Posterior vena cava (tissue), 2 donors: ENCODE measurements at places on chromosomes 1 and 21. TPM values are rescaled to one million over a fixed set of nuclear protein-coding genes. Genes with fewer than 3 reads are reported as not detected.

GRCh38 chr1:183881387-183882131, 76.6 kb downstream of the RGL1 start:
- peak; percentile 80 for DNase-seq

- no peak for DNase-seq
Measured at GRCh38 chr1:75131565-75132241, 2.5 kb upstream of the LHX8 start.

DNA sequence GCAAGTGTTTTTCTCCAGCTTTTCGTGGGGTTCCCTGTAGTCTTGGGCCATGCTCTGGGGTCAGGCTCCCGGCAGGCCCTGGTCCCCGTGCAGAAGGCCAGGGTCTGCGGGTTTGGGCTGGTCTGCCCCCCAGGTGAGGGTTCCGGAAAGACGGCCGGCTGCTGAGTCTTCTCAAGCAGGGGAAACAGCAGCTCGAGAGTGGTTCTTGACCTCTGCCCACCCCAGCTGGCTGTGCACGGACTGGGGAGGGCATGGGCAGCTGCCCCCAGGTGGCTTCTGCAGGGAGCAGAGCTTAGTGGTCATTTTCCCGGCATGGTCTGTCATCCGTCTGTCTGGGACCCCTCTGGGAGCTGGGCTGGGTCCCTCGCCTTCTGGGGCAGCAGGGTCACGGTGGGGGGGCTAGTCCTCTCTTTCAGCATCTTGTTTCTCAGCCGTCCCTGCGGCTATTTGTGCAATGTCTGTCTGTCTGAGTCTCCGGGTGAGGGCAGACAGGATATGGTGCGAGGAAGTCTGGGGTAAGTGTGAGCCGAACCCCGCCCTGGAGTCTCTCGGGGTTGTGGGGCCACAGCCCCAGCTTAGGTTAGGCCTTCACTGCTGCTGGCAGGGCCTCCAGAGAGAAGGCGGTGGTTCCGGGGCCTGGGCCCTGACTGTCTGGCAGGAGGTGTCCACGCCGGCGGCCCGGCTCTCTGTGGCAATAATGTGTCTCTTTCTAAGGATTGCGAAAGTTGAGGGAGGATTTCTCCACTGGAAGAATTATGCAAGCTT, 6.1 kb downstream of the SKI start:
- peak; percentile 98 for DNase-seq

- DNase-seq: no peak
Measured at GRCh38 chr1:238343852-238344251, 453.1 kb upstream of the ZP4 start.

DNA sequence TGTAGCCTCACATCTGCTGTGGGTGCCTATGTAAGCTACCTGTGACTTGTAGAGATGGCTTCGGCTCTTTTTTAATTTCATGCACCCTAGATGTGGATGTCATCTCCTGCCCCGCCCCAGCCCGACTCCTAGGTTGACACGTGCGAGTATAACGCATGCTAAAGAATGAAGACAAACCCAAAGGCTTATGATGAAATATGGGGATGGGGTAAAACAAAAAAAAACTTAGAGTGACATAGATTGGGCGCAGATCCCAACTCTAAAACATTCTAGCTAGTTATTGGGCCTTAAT, 613 bp upstream of the ERO1B start:
- DNase-seq: no peak

- DNase-seq: no peak
Measured at GRCh38 chr1:212613440-212614335, 5.1 kb downstream of the ATF3 start.

- peak; percentile 73 for DNase-seq
Measured at GRCh38 chr1:227941509-227942020, 6.2 kb downstream of the WNT9A start.

DNA sequence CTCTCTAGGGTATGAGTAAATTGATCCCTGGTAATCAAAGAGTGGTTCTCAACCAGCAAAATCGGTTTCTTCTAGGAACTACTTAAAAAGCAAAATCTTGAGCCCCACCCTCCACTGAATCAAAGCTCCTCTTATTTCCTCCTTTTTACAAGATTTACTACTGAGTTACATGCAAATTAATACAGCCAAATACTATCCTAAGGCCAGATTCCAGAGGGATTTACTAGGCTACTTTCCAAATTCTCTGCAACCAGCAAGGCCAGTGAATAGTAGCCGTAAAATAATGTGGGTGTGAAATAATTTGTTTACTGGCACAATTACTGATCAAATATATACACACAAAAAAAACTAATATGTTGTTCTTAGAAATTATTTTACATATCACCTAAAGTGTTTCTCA, 1583.8 kb downstream of the NCAM2 start:
- DNase-seq: no peak

- DNase-seq: no peak
Measured at GRCh38 chr1:7319196-7319595, 451.9 kb upstream of the VAMP3 start.

- DNase-seq: no peak
Measured at GRCh38 chr1:78676347-78676982, 26.8 kb downstream of the IFI44 start.

DNA sequence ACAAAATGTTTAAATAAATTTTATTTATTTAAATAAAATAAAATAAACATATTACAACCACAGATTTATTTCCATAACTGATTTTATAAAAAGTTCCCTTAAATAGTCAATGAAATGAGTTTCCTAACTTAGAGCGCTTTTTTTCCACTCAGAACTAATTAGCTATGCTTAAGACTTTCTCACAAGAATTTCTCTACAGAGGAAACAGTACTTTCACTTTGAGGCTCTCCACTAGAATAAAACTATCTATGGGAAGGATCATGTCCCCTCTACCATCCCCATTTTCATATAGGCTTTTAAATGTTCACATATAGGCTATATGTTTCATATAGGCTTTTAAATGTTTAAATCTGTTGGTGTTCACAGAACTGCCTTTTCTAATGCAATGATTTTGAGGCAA, 40.0 kb upstream of the DPH5 start:
- no peak for DNase-seq

DNA sequence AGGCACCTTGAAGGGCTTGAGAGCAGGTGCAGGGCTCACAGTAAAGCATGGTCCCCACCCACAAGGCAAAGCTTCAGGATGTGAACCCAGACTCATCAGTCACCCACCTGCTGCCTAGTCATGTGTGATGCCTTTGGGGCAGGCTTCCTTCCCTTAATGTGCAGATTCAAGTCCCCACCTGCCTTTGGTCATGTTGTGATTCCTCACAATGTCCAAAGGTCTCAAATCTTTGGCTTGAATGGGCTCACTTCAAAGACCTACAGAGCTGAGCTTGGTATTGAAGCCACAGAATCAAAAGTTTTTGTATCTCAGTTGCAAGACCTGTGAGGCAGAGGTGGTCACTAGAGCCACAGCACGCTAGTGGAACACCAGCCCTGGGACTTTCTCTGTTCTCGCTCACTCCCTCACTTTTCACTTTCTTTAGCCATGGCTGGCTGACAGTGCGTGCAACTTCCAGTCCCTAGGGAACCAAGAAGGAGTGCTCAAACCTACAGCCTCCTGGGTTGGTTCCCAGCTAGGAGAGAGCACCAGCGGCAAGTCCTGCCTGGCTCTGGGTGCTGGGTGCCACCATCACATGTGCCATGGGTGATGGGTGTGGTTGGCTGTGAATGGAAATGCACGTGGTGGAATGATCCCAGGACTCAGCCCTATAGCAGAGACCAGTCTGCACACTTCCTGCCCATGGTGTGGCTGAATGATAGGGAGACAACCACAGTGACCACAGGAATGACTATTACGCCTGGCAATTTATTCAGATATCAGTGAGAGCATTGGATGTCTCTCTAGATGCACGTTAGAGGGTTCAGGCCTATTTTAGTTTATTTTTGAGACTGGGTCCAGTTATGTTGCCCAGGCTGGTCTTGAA, 26.4 kb upstream of the CLIC6 start:
- no peak for DNase-seq

GRCh38 chr1:156525856-156526489, 25.4 kb upstream of the MEF2D start:
- peak; percentile 30 for DNase-seq

- DNase-seq: no peak
Measured at GRCh38 chr1:192022827-192023226, 135.4 kb upstream of the RGS18 start.

- no peak for DNase-seq
Measured at GRCh38 chr1:161791904-161792655, 26.0 kb downstream of the ATF6 start.

DNA sequence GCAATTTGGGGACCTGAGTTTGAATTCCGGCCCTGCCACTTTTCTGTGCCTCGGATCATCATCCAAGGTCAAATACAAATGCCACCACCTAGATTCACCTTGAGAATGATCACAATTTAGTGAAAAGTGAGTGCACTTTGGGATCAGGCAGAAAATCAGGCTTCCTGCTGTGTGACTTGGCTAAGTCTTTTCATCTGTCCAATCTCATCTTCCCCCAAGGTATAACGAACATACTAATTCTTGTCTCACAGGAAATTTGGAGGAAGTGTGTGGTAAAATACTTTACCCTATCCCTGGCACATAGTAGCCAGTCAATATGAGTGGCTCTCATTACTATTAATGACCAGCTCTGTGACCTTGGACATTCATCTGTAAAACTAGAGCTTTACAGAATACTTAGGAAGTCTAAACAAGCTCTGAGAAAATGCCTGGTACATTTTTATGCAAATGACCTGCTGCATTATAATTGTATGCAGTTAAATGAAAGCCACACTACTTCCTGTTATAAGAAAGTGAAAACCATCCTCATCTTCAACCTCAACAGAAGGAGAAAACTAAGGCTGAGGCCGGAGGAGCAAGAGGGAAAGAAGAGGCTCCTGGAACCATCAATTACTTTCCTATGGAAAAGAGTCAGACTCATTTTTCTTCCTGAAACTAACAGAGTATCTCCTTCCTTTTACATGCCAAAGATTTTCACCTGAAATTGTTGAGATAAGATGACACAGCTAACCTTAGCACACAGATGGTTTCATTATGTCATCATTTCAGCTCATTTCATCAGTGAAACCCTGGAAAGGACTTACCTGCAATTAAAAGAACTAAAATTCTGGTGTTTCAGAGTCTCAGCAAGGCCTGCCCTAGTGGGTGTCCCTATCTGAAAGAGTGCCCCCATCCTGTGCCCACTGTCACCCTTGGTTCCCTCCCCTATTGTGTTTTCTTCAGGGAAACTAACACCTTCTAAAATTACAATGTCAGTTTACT, 32.6 kb upstream of the RGS8 start:
- no peak for DNase-seq

GRCh38 chr1:87524021-87524754, 195.5 kb downstream of the LMO4 start:
- no peak for DNase-seq

- DNase-seq: no peak
Measured at GRCh38 chr1:27099135-27099586, 55.8 kb downstream of the SLC9A1 start.

GRCh38 chr1:11295905-11296304, 22.9 kb downstream of the UBIAD1 start:
- DNase-seq: no peak

DNA sequence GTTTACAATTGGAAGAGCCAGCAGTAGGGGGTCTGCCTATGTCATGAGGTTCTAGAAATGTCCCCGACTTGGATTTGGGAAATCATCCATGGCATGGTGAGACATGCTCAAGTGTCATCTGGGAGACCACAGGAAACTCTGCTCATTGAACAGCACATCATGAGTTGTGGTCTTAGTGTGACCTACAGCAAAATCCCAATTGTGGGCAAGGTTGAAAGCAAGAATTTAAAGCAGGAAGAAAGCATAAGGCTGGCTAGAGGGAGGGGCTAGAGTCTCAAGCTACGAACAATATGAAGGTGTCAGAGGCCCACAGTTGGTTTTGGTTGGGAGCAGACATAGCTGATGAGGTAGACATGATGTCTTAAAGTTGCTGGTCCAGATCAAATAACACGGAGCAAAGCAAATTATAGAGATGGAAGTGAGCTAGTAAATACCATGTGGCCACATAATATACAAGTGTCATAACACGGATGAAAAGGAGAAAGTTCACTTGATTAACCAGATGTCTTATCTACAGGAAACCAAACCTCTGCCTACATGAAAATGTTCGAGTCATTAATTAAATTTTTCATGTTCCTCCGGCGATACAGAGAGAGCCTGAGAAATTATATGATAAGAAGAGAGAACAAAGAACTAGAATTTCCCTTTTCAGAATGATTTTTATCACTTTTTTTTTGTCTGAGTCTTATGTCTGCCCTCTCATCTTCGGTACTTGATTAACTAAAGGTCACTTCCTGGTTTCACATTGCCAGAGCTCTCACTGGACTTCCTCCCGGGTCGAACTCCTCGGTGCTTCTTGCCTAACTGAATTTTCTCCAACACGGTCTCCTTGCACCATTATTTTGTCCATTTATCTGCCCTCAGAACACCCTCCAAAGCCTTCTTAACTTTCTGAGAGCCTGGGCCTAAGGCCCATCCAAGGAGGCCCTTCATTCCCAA, 67.5 kb upstream of the DUSP10 start:
- no peak for DNase-seq

GRCh38 chr1:55423376-55423775, 208.2 kb upstream of the USP24 start:
- DNase-seq: no peak

GRCh38 chr1:203304391-203304918, 864 bp upstream of the BTG2 start:
- DNase-seq: peak; percentile 78

- DNase-seq: no peak
Measured at GRCh38 chr1:206698011-206698410, 13.3 kb downstream of the MAPKAPK2 start.

DNA sequence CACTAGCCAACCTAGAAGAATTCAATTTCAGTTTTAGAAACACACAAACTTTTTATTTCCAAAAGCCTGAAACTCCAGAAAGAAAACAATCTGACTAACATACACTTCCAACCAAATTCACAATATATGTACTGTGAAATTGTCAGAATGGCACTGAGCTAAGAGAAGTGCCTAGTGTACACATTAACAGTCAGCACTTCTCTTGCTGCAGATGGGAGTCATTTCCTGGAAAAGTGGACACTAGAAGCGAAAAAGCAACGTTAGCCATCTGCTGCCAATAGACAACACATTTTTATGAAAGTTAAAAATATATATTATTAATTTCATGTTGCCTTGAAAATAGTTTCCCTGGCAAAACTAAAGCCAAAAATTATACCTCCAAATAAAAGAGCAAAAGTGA, 66.1 kb downstream of the EPS15 start:
- DNase-seq: no peak

- DNase-seq: no peak
Measured at GRCh38 chr1:79259390-79260336, 253.1 kb upstream of the ADGRL4 start.

DNA sequence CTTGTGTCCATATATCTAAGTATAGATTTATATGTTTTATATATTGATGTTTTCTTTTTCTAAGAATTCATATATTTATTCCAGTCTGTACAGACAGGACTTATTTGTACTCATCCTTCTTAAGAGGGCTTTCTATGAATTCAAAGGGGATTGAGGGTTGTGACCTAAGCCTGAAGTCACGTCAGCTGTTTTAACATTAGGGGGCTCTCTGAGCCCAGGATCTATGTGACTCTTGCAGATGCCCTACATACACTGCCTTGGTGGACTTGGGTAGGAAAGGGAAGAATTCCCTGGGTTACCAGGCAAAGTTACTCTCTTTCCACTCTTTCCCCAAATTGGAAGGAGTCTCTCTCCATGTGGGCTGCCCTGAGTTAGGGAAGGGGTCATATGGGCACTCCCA, 283.8 kb upstream of the DAB1 start:
- DNase-seq: no peak

Gene TMPRSS2
- not detected for total RNA-seq

Gene TPTE
- not detected for total RNA-seq

Gene CADM3
- total RNA-seq: 6.8 TPM

Gene TRAPPC3
- 51.4 TPM for total RNA-seq

Gene HPCA
- not detected for total RNA-seq

Gene CFHR3
- total RNA-seq: 0.38 TPM

Gene SPRR2G
- total RNA-seq: not detected

Gene AMPD1
- not detected for total RNA-seq

Gene FYB2
- total RNA-seq: not detected

Gene SIPA1L2
- total RNA-seq: 14.9 TPM
